Fibroblast of villous mesenchyme (primary cell): ENCODE measurements at places on chromosomes 4 and X.
A peak's percentile ranks its signal among the peaks of the same experiment; 100 is the strongest.

DNA sequence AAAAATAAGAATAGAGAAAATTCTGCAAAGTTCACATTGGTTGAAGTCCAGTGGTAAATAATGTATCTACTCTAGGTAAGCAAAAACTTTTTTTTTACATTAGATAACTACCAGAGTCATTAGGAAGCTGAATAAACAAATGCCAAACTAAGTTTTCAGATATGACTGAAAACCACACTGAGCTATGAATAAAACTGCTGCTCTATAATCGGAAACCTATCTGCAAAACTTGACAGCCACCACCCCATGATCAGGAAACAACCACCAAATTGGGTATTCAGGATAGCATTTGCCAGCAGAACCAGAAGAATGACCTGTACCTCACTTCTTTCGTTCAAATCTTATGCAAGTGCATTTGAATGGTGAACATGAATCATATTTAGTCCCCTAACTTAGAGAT lies 173.0 kb upstream of the TET2 start:
- no peak for DNase-seq

DNA sequence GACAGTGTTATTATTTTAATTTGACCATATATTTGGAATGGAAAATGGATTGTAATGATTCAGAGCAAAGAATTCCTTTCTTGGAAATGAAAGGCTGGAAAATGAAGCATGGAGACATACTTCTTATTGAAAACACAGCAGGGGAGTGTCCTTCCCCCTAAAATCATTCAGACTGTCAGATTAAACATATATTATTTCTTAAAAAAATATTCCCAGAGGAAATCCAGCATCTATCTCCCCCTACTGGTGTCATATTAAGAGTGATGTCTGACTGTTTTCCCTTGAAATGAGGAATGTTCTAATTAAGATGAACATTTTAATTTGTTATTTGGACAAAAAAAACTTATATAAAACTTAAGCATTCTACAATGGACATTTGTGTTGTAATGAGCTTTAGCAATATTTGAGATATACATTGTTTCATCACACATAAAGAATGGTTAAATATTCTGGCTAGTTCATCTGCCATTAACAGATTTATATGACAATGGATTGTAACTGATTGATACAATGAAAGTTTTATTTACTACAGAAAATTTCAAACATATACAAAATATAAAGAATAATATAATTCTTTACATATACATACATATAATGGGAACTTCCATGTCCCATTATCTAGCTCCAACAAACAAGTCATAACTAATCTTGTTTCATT lies 264.6 kb downstream of the SPRY1 start:
- DNase-seq, result peak; percentile 36

- DNase-seq, result no peak
Observed at GRCh38 chr4:151990201-151990600, 229.4 kb upstream of the GATB start.

DNA sequence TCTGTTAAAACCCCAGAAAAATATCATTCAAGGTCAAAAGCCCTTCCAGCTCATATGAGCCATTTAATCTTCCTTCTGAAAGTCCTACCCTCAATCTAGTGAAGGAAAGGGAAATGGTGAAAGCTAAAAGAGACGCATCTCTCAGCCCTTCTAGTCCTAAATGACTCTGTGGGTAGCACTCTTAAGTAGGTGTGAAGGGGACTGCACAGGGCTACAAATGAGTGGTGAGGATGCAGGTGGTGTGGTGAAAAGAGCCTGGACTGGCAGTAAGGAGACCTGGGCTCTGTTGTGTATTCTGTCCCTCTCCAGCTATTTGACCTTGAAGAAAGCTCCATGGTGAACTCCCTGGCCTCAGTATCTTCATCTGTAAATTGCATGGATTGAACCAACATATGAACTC lies 671.8 kb upstream of the DIPK2B start:
- no peak for DNase-seq

DNA sequence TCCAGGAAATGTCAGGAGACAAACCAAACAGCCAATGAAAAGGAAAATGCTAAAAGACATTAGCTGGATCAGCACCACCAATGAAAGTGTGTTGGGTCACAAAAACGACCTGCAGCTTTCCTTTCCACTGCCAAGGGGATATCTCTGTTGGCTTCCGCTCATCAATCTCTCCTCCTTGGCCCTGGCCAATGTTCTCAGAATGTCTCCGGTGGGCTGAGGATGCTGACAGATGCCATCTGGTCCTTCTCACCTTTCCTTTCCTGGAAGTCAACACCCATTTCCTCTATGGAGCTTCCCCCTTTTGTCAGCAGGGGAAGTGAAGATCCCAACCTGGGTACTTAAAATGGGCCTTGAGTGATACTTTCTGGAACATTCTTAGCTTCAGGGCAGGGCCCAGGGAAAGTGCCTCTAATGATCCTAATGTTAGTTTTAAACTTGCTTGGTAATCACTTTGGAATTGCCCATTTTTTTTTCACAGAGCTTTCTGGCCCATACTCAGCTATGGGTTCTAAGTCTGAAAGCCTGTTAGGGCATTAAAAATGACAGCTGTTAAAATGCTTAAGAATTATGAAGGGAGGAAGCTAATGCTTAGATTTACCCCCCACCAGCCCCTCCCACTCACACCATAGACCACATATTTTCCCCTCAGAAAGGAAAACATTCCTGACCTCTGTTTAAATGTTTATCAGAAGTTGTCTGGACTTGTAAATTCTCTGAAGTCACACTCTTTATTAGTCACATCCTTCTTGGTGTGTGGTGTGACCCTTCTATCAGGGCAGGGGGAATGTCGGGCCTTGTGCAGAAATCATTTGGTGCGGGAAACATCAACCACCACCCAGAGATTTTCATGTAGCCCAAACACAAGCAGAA lies 29.2 kb downstream of the IGFBP7 start:
- peak; percentile 99 for DNase-seq

GRCh38 chrX:18194688-18195087 lies 26.0 kb downstream of the BEND2 start:
- DNase-seq, result no peak

DNA sequence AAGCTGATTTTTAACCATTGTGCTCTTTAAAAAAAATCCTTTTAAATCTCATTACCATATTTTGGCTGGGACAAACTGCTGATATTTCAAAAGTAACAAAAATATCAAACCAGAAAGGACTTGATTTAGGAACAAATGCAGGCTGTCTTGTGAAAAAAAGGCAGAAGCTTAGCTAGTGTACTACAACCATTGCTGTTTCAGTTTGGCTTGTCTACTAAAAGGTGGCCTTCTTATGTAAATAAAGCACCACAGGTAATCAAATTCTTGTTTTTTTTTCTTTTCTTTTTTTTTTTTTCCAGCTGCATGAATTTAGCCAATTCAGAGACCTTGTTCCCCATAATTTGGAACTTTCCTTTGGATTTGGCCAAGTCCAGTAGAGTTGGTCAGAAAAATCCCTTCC lies 43.8 kb upstream of the MAGEA8 start:
- no peak for DNase-seq

GRCh38 chrX:53511322-53511721 lies 77.2 kb upstream of the HSD17B10 start:
- no peak for DNase-seq

- DNase-seq, result no peak
Observed at GRCh38 chrX:100696699-100697351, 35.1 kb downstream of the SYTL4 start.

- DNase-seq, result peak; percentile 22
Observed at GRCh38 chrX:97294041-97294440, 410.3 kb downstream of the RPA4 start.

- DNase-seq, result peak; percentile 86
Observed at GRCh38 chr4:82898322-82899243, 2.0 kb upstream of the THAP9 start.

DNA sequence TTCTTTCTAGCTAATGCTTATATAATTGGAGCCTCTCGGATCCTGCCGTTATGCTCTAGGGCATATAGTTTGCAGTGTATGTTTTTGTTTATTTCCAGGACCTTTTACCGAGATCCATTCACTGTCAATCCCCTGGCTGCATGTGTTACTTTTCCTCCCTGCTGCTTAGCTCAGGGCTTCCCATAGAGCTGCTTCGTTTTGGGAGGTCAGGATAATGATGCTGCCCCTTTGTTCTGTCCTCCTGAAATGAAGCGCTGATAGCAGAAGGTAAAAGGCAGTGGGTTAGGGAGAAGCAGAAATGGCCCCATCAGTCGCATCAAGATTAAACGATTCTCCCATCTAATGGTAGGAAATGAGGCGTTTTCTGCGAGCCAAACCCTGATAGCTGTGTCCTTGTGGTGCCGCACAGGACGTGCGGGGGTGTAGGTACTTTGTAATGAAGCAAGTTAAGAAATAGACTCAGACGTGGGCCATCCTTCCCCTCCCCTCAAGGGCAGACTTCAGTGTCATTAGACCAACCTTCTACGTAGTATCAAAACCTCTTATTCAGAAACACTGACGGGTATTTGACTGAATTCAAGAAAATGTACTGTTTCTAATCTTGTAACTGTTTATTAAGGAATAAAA lies 37.3 kb downstream of the AFF2 start:
- DNase-seq, result no peak

DNA sequence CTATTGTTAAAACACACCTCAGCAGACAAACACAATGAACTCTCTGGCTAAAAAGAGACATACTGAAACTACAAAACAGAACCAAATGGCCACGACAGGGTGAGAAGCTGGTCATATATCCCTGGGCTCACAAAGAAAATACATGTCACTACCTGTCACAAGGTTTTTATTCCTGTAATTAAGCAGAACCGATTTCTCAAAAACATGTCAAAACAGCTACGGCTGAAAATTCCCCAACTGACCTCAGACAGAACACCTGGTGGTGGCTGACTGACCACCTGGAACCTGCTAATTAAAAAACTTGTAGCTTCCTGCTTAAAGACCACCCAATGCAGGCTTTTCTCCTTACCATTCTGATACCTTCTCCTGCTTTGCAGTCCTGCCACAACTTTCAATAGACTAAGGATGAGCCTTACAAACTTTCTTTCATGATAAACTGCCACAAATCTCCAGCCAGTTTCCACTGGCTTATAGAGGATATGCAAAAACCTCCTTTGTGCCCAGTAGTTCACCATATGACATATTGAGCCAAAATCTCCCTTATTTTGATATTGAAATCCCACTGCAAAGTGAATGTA lies 571.9 kb downstream of the SPOCK3 start:
- DNase-seq, result no peak

- DNase-seq, result peak; percentile 57
Observed at GRCh38 chrX:276581-277201, 4.5 kb upstream of the PLCXD1 start.

- peak; percentile 30 for DNase-seq
Observed at GRCh38 chr4:25020236-25020635, 10.5 kb downstream of the LGI2 start.

GRCh38 chr4:4323705-4324534 lies 33.9 kb downstream of the ZBTB49 start:
- peak; percentile 47 for DNase-seq

DNA sequence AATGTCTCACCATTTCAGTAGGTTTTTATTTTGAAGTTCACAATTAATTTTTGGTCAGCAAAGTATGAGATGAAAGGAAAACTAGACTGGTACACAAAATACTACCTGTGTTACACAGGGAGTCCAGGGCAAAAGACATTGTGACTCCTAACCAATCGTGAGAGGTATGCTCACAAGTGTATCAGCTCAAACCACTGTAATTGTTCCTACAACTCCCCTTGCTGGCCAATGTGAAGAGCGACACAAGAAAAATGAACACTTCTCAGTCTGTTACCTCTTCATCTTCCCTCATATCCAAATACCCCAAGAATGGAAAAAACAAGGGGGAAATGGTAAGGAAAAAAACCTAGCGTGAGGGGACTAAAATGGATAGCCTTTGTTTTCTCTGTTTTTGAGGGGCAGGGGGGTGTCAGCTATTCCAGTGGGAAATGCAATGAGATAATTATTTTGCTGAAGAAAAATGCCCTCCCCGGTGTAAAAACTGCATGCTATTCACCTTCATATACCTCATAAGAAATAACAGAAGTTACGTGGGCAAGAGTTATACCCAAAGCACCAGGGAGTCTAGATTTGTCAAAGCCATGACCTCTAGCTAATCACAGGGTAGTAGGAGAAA lies 30.6 kb upstream of the NSUN7 start:
- DNase-seq, result peak; percentile 63

- no peak for DNase-seq
Observed at GRCh38 chrX:20402956-20403355, 136.2 kb upstream of the RPS6KA3 start.

DNA sequence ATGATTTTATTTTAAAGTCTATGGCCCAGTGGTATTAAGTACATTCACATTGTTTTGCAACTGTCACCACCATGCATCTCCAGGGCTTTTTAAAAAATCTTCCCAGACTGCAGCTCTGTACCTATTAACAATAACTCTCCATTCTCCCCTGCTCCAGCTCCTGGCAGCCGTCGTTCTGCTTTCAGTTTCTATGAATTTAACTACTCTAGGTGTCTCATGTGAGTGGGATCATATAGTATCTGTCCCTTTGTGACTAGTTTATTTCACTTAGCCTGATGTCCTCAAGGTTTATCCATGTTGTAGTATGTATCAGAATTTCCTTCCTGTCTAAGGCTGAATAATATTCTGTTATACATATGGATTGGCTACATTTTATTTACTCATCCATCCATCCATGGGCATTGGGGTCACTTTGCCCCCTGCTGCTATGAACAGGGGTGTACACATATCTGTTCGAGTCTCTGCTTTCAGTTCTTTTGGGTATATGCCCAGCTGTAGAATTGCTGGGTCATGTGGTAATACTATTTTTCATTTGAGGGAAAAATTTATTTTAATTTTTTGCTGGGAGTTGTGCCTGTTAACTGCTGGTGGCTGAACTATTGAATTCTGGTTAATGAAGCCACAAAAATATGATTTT lies 131.3 kb downstream of the ARHGAP10 start:
- DNase-seq, result no peak

- peak; percentile 51 for DNase-seq
Observed at GRCh38 chr4:166675411-166675810, 558.9 kb downstream of the SPOCK3 start.

DNA sequence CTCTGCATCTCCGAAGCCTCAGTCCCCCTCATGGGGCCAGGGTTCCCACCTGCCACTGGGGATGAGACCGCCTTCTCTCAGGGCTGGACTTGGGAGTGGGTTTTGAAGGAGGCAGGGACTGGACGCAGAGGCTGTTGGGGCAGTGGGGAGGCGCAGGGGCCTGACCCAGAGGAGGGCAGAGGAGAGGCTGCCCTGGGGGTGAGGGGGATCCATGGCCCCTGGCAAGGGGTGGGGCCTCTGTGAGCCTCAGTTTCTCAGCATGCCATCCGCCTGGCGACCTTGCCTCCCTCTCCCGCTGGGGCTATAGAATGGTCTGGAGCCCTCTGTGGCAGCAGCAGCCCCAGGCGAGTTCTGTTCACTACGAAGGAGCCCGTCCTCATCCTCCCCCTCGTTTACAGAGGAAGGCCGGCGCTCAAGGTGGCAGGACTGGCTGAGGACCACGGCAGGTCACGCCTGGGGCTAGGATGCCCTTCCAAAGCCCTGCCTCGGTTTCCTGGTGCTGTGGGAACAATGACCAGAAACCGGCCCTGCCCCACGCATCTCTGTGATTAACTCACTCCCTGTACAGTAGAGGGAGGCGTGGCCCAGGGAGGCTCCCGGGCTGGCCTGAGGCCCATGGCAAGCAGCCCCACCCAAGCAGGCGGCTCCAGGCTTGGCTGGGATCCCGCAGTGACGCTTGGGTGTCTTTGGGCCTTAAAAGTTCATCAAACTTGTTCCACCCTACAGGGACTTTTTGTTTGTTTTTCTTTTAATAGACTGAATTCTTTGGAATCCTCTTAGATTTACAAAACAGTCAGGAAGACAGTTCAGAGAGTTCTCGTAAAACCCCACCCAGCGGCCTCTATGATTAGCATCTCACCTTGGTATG lies 16.0 kb upstream of the SH3TC1 start:
- peak; percentile 96 for DNase-seq

GRCh38 chr4:77097611-77098010 lies 21.8 kb upstream of the CCNI start:
- DNase-seq, result no peak
